ENCODE measurements at places on chromosomes 2 and 18.

- DNase-seq = no peak
- no peak overlapping the region for H3K27ac ChIP-seq
- H3K4me1 ChIP-seq = no peaks in the 10 kb centered on the region
- H3K27me3 ChIP-seq = no peaks in the 10 kb centered on the region
These were observed 24.0 kb downstream of the GAREM2 start for GRCh38 chr2:26196683-26197418.

GRCh38 chr2:102703748-102704147 is 58.1 kb upstream of the TMEM182 start:
- no peak overlapping the region for H3K27ac ChIP-seq
- no peak for DNase-seq
- H3K4me3 ChIP-seq = no peak overlapping the region
- no peaks in the 10 kb centered on the region for H3K4me1 ChIP-seq
- H3K36me3 ChIP-seq = no peaks in the 10 kb centered on the region

- H3K4me1 ChIP-seq = no peaks in the 10 kb centered on the region
- no peaks in the 10 kb centered on the region for H3K27me3 ChIP-seq
- no peak for DNase-seq
- no peak overlapping the region for H3K27ac ChIP-seq
- H3K36me3 ChIP-seq = no peaks in the 10 kb centered on the region
These were observed 1.0 kb upstream of the HJURP start for GRCh38 chr2:233855345-233855744.

- H3K36me3 ChIP-seq = no peaks in the 10 kb centered on the region
- H3K4me1 ChIP-seq = peaks cover 4% of the 10 kb centered on the region
- H3K4me3 ChIP-seq = no peak overlapping the region
- H3K27me3 ChIP-seq = no peaks in the 10 kb centered on the region
These were observed 53.7 kb downstream of the SH2D6 start for GRCh38 chr2:85472261-85472660.

DNA sequence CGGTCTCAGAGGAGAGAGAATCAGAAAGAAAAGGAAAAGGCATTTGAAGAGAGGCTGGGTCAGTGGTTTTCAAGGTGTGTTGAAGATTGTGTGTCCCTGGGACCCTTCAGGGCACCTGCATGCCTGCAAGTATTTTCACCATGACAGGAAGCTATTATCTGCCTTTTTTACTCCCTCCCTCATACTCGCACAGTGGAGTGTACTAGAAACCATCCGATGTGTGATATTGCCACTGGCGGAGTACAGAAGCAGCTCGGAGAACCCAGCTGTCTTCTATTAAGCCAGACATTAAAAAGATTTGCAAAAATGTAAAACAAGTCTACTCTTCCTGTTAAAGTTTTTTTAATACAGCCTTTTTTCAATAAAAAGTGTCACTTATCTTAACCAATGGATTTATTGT is 33.7 kb upstream of the RFX8 start:
- H3K4me3 ChIP-seq = no peak overlapping the region
- no peaks in the 10 kb centered on the region for H3K27me3 ChIP-seq
- H3K27ac ChIP-seq = no peak overlapping the region
- H3K4me1 ChIP-seq = no peaks in the 10 kb centered on the region
- DNase-seq = no peak
- H3K36me3 ChIP-seq = no peaks in the 10 kb centered on the region

GRCh38 chr2:231614559-231615057 is 21.9 kb downstream of the TEX44 start:
- no peak for DNase-seq
- H3K4me3 ChIP-seq = peak overlapping the region; percentile 53
- H3K36me3 ChIP-seq = no peaks in the 10 kb centered on the region
- no peaks in the 10 kb centered on the region for H3K27me3 ChIP-seq
- peaks cover 30% of the 10 kb centered on the region for H3K4me1 ChIP-seq

GRCh38 chr2:176370467-176371171 is 101.4 kb downstream of the MTX2 start:
- no peaks in the 10 kb centered on the region for H3K4me1 ChIP-seq
- no peaks in the 10 kb centered on the region for H3K36me3 ChIP-seq
- H3K27me3 ChIP-seq = no peaks in the 10 kb centered on the region

- no peak overlapping the region for H3K27ac ChIP-seq
- H3K27me3 ChIP-seq = no peaks in the 10 kb centered on the region
- no peak overlapping the region for H3K4me3 ChIP-seq
- no peaks in the 10 kb centered on the region for H3K4me1 ChIP-seq
These were observed 56.1 kb upstream of the POLE4 start for GRCh38 chr2:74902281-74902860.

DNA sequence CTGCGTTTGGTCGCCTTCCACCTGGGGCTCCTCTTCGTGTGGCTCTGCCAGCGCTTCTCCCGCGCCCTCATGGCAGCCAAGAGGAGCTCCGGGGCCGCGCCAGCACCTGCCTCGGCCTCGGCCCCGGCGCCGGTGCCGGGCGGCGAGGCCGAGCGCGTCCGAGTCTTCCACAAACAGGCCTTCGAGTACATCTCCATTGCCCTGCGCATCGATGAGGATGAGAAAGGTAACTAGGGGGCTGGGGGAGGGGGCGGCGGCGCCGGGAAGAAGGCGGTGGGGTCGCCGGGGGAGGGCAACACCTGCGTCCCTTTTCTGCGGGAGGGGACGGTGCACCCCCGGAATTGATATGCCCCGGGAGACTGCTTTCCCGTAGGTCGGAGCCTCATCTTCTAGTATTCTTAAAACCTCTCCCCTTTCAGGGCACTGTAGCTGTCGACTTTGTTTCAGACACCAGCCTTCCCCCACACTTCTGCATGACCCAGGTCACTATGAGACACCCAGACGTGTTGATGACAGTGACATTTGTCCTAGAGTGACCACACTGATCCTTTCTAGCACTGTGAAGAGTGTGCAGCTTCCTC is 755 bp downstream of the SPAST start:
- no peaks in the 10 kb centered on the region for H3K27me3 ChIP-seq
- no peak for DNase-seq
- H3K27ac ChIP-seq = peak overlapping the region; percentile 19

DNA sequence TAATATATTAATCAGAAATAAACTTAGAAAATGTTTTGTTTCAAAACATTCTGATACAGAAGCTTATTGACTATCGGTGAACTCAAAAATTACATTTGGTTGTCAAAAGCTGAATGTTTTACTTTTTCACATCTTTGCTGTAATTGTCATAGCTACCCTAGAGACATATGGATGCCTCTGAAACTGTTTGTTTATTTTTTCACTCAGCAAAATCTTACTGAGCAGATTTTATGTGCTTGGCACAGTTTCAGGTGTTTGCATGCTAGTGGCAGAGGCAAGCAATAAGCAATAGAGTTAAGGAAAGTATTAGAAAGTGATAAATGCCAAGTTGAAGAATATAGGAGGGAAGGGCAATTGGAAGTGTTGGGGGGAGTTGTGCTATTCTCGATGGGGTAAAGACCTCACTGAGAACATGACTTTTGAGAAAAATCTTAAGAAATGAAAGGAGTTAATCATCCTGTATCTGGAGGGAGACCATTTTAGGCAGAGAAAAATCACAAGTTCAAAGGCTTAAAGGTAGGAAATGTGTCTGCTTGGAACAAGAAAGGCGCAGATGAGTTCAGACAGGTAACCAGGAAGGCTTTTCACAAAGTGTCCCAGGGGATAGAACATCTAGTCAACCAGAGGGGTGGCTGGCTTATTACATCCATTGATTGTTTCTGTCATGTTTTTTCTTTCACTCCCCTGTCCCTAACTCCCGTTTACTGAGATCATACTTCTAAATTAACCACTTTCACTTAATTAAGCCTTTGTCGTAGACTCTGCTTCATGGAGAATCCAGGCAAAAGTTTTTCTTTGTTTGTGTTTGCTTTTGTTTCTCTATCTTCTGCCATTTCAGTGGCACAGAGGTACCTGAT is 27.2 kb upstream of the COBLL1 start:
- no peak overlapping the region for H3K4me3 ChIP-seq
- no peaks in the 10 kb centered on the region for H3K4me1 ChIP-seq
- no peak overlapping the region for H3K27ac ChIP-seq

GRCh38 chr2:120452131-120452530 is 106.2 kb downstream of the INHBB start:
- H3K27me3 ChIP-seq = no peaks in the 10 kb centered on the region
- DNase-seq = no peak
- H3K4me3 ChIP-seq = no peak overlapping the region
- H3K4me1 ChIP-seq = no peaks in the 10 kb centered on the region

DNA sequence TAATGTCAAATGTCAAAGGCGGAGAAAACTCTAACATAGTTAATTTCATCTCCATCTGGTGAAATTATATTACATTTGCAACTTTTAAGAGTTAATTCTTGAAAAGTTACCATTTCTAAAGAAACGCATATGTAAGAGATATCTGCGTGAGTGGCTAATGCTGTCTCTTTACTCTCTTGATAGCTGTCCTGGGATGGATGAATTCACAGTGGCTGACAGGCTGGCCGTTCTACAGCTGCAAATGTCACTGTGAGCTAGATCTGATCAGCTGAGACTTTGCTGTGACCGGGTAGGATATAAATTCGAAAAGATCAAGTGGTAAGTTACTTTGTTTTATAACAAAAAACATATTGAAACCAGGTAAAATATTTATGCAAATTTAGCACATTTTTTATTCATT is 557.1 kb upstream of the DDX18 start:
- DNase-seq = no peak
- no peaks in the 10 kb centered on the region for H3K27me3 ChIP-seq
- no peak overlapping the region for H3K27ac ChIP-seq
- H3K4me3 ChIP-seq = no peak overlapping the region

DNA sequence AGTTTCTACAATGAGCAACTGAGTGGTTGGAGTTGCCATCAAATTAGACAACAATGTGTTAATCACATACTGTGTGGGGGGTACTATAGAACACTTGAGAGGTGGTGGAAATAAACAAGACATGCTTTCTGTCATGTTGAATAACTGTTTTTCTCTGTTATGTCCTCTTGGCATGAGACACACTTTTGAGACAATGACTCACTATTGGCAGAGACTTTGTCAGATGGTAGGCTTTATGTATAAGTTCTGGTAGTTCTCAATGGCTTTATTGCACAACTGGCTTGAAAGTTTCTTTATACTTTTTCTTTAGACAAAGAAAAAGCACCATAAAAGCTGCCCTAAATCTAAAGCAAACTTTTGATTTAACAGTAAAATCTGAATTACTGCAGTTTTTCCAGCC is 578.7 kb downstream of the ADCYAP1 start:
- H3K27me3 ChIP-seq = no peaks in the 10 kb centered on the region
- no peak for DNase-seq
- H3K4me3 ChIP-seq = no peak overlapping the region
- H3K27ac ChIP-seq = no peak overlapping the region

DNA sequence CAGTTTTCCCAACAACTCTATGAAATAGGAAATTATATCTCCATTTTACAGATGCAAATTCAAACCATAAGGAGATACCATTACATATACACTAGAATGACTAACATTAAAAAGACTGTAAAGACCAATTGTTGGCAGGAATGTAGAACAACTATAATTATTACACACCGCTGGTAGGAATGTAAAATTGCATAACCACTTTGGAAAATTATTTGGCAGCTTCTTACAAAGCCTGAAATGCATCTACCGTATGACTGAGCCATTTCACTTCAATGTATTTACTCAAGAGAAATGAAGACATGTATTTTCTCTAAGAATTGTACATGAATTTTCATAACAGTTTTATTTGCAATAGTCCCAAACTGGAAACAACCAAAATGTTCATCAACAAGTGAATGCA is 189.1 kb upstream of the BCL2L11 start:
- H3K36me3 ChIP-seq = no peaks in the 10 kb centered on the region
- DNase-seq = no peak
- no peak overlapping the region for H3K27ac ChIP-seq
- no peaks in the 10 kb centered on the region for H3K27me3 ChIP-seq
- H3K4me3 ChIP-seq = no peak overlapping the region
- no peaks in the 10 kb centered on the region for H3K4me1 ChIP-seq

DNA sequence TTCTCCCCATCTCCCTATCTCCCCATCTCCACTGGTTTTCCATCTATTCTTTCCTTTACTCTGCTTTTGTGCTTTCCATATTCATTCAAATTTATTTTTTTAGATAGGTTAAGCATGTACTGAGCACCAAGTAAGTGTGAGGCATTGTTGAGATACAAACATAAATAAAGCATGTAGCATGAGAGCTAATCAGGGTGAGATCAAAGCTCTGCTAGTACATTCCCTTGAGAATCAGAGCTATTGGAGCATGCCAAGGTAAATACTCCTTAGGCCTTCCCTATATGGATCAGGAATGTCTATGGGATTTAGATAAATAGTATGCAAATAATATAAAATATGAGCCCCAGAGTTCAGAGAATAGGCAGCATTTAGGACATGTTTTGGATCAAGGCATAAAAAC is 25.3 kb downstream of the BABAM2 start:
- DNase-seq = no peak
- peak overlapping the region; percentile 30 for H3K27ac ChIP-seq
- no peaks in the 10 kb centered on the region for H3K36me3 ChIP-seq
- H3K27me3 ChIP-seq = no peaks in the 10 kb centered on the region
- peaks cover 19% of the 10 kb centered on the region for H3K4me1 ChIP-seq
- no peak overlapping the region for H3K4me3 ChIP-seq

GRCh38 chr18:9982711-9983110 is 68.9 kb downstream of the VAPA start:
- H3K4me3 ChIP-seq = no peak overlapping the region
- peaks cover 7% of the 10 kb centered on the region for H3K4me1 ChIP-seq
- no peaks in the 10 kb centered on the region for H3K36me3 ChIP-seq
- no peak for DNase-seq

GRCh38 chr18:56815926-56816325 is 164.8 kb downstream of the WDR7 start:
- H3K4me3 ChIP-seq = no peak overlapping the region
- H3K27me3 ChIP-seq = no peaks in the 10 kb centered on the region
- no peaks in the 10 kb centered on the region for H3K4me1 ChIP-seq
- H3K27ac ChIP-seq = no peak overlapping the region
- DNase-seq = no peak

GRCh38 chr18:45212181-45213039 is 402.9 kb upstream of the SLC14A2 start:
- no peaks in the 10 kb centered on the region for H3K4me1 ChIP-seq
- H3K27me3 ChIP-seq = no peaks in the 10 kb centered on the region
- DNase-seq = peak; percentile 88
- no peaks in the 10 kb centered on the region for H3K36me3 ChIP-seq
- H3K4me3 ChIP-seq = no peak overlapping the region
- no peak overlapping the region for H3K27ac ChIP-seq

- H3K27ac ChIP-seq = peak overlapping the region; percentile 89
- no peaks in the 10 kb centered on the region for H3K27me3 ChIP-seq
- peaks cover 17% of the 10 kb centered on the region for H3K4me1 ChIP-seq
- H3K36me3 ChIP-seq = no peaks in the 10 kb centered on the region
These were observed 412 bp downstream of the OSBPL1A start for GRCh38 chr18:24397131-24397693.

DNA sequence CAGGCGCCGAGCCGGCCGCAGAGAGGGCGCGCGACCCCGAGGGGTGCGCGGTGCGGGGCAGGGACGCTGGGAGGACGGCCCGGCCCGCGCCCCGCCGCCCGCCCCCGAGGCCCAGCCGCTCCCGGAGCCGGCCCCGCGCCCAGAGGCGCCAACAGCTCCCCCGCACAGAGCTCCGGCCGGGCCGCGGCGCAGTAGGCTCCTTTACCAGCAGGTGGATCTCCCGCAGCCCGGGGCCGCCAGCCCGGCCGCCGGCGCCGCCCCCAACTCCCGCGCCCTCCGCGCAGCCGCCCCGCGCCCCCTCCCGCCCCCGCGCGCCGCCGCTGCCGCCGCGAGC is 258 bp downstream of the MGAT4A start:
- H3K4me1 ChIP-seq = peaks cover 9% of the 10 kb centered on the region
- no peaks in the 10 kb centered on the region for H3K27me3 ChIP-seq
- peak overlapping the region; percentile 72 for H3K4me3 ChIP-seq
- DNase-seq = no peak
- no peaks in the 10 kb centered on the region for H3K36me3 ChIP-seq

GRCh38 chr2:176601066-176601465 is 331.8 kb downstream of the MTX2 start:
- DNase-seq = no peak
- no peak overlapping the region for H3K27ac ChIP-seq
- H3K4me3 ChIP-seq = no peak overlapping the region
- H3K4me1 ChIP-seq = no peaks in the 10 kb centered on the region

Measured in tibial nerve (tissue), 4 donors.